Activated CD8-positive, alpha-beta memory T cell treated with anti-CD3 and anti-CD28 coated beads for 4 hours (primary cell): ENCODE measurements at places on chromosomes 6 and 20.

GRCh38 chr20:21832442-21833385 lies 127.2 kb downstream of the PAX1 start:
- no peak for DNase-seq

GRCh38 chr6:106908386-106908840 lies 66.1 kb downstream of the CD24 start:
- no peak for DNase-seq

GRCh38 chr6:86871681-86872080 lies 65.6 kb upstream of the HTR1E start:
- no peak for DNase-seq

DNA sequence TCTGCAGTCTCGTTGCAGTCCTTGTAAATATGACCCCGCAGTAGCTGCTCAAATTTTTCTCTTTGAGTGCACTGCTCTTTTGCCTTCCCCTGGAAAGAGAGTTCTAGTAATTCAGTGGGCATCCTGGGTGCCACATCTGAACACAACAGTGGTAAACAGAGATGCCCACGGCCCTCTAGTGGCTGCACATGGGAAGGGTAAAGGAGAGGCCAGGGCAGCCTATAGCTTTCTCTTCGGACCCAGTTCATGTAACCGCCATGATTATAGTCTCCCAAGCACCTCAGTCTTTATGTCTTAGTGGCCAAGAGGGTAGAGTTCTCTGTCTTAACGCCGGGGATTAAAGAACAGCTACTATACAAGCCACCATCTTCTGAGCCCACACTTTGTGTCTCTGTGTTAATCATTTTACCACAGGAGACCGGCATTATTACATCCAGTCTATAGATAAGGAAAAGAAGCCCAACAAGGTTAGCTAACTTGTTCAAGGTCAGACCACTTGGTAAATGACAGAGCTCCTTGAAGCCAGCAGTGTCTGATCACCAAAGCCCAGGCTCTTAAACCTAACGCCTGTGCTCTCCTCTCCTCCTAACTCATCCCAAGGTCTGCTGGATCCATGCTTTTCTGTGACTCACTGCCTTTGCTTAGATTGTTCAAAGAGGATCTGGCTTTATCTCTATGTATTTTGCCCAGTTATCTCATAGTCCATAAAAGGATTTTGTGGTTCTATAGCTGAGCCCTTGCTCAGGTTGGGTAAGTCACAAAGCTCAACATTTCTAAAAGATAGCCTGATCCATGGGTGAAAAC lies 81.8 kb downstream of the ISM1 start:
- no peak for DNase-seq

DNA sequence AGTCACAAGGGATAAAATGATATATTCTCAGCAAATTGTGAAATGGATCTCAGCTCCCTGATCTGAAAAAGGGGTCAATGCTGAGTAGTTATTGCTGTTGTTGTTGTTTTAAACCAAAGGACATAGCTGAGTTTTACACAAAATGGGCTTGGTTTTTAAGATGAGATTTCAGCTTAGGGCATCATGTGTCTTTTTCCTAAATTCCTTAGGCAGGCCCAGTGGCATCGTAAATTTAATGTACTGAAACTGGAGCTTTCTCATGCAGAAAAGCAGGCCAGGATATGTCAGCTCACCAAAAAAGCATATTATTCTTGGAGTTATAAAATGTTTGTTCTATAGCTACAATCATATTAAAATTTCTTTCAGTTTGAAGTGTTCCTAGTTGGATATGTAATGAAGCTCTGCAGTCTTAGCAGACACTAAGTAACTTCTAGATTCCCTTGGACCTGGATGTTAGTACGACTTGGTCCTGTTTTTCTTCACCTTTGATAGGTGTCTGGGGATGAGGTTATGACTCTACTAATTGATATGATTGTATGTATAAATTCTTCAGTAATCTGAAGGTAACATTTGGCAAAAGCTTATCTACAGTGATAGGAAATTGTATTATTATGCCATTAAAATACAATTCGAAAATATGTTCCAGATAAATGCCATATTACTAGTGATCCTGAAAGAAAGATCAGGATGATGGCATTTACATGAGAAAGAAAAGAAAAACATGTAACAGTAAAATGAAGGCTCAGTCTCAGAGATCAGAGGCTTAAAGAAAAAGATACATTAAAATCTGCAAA lies 663.3 kb downstream of the RFPL4B start:
- DNase-seq = no peak

DNA sequence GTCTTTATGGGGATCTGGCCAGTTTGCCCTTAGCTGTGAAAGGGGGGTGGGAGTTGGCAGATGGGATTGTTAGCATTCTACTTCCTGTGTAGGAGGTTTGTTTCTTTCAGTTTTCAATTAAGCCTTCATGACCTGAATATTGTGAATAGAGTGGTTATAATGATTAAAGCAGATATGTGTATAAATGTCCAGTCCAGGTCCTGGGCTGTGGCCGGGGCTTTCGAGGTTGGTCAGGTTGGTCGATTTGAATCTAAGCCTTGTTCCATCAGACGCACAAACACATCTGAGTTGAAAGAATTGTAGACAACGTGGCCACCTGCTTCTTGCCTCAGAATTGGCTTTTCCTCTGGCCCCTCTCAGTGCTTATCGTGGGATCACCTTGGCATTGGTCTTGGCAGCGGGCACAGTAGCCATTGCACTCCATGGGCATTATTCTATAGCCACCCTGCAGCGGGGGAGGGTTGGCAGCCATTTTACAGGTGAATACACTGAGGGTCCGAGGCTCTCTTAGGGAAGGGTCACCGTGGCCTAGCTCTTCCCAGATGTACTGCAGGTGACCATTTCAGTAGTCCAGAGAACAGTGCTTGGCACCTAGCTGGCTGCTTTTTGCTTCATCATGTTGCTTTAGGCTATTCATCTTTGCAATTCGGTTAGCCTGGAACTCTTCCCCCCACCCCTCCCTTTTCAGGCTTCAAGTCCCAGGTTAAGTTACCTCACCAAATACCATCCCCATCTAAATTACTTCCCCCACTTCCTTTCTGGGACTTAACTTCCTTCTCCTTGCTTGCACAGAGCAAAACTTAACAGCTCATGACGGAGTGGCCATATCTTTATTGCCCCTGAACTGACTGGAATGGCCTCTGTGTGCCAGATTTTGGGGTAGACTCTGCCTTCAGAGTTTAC lies 1.1 kb downstream of the RNF114 start:
- DNase-seq = no peak

DNA sequence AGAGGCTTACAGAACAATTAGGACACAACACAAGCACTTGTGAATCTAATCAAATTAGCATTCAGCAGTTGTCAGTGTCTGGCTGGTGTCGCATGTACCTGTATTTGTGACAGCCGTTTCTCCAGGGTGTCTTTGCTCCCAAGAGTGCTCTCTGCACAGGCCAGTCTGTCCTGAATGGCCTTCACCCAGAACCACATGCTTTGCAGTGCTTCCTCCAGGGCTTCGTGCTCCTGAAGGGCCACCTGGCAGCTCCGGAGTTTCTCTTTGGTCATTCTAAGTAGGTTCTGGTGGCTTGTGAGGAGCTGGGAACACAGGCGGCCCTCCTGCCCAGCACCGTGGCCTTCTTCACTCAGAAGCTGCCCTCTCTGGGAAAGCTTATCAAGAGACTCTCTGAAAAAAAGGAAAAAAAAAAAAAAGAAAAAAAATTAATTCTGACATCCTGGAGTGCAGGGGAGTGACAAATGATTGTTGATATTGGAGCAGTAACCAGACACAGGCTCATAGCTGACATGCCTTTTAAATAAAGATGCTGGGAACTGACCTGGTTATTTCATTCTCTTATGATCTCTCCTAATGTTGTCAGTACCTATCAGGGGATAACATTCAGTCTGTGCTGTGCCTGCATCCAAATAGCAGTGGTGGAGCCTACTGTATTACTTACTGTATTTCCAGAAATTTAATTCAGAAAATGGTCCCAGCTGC lies 245.8 kb downstream of the SYNE1 start:
- DNase-seq = no peak
